Osteoblast (primary cell): ENCODE measurements at places on chromosomes 5 and 9. TPM values are rescaled to one million over a fixed set of nuclear protein-coding genes. Genes with fewer than 3 reads are reported as not detected.

- no peak for DNase-seq
Observed at GRCh38 chr5:102077920-102078319, 218.2 kb downstream of the SLCO4C1 start.

DNA sequence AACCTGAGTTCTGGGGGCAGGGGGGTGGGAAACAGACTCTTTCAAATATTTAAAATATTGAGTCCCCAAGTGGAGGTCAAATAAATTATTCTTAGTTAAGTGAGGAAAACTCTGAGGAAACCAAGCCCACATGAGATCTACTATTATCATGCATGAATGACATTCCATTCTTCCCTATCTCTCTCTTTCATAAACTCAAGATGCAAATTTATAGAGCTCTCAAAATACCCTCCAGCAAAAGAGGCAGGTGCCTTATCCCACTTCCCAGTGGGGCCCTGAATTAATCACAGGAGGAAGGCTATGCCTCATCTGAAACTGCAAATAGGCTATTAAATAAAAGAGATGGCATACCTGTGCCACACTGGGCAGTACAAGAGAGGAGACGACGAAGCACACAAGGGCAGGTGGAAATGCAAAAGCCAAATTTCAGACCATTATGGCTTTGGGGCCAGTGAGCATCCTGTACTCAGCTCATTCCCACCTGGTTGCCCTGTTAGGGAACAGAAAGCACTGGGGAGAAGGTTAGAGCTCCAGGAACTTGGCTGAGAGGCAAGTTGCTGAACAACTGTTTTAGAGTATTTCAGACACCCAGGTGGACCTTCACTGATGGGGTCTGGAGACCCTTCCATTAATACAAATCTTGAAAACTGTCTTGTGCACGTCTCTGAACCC is 102.2 kb upstream of the EQTN start:
- DNase-seq: no peak

DNA sequence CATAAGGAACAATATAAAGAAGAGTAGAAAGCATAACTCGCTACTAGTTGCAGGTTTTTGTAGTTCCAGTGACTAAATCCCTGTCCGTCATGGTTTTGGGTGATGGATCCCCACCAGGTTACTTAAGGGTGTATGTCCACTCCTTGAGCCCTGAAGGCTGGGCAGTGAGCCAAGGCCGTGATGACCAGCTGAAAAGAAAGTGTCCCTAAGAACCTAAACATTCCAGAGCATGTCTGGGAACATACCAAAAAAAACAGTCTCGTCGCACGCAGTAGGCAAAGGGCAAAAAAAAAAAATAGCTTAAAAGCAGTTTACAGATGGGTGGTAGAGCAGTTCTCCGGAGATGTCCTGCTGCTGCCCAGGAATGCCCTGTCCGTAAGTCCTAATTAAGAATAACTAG is 21.4 kb upstream of the SNAPC3 start:
- DNase-seq: peak; percentile 88

DNA sequence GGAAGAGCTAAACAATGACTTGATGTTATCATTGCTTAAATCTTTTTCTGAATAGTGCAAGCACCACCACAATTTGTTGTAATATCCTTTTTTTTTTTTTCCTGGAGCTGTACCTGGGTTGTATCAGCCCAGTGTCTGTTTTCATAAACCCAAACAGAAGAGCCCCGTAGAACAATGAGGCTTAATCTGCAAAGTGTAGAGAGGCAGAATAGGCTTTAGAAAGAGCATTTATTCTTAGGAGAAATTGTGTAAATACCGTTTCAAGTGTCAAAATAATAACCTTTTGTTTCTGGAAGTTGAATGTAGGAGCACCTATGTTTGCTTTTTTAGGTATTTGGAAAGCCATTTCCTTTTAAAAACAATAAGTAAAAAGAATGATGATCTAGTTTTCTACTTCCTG is 26.4 kb downstream of the RGS7BP start:
- no peak for DNase-seq

The RAI14 gene
- 138 and 149 TPM in 2 replicates for total RNA-seq

DNA sequence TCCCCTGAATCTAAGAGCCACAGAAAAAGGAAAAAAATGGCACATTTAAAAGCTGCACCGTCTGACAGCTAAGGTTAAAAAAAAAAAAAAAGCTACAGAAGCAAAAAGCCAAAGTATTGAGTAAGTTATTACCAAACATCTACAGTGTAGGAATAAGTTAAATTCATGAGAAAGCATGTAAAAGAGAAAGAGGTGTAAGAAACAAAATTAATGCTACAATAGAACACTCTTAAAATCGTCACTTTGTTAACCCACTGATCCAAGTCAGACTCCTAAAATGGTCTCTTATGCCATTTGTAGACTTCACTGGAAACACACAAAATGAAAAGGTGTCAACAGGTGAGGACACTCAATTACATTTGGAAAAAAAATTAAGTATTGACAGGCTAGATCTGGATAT is 120.2 kb downstream of the SSBP2 start:
- no peak for DNase-seq

DNA sequence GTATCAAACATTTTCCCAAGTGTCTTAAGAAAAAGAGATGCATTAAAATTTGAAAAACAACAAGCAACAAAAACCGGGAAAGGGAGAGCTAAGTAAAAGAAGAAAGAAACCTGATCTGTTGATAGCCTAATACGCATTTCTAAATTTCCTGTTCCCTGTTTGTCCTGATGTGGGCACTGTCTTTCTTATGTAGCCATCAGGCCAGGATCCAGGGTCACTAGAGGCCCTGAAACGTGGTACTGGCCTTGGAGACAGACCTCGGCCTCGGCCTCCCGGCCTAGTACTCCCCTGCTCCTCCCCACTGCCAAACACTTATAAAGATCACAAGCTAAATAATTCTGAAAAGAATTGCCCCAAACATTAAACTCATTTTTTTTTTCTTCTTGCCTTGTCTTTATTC is 547.2 kb downstream of the IRX1 start:
- no peak for DNase-seq

GRCh38 chr5:400282-401145 is 42.5 kb upstream of the EXOC3 start:
- peak; percentile 96 for DNase-seq

DNA sequence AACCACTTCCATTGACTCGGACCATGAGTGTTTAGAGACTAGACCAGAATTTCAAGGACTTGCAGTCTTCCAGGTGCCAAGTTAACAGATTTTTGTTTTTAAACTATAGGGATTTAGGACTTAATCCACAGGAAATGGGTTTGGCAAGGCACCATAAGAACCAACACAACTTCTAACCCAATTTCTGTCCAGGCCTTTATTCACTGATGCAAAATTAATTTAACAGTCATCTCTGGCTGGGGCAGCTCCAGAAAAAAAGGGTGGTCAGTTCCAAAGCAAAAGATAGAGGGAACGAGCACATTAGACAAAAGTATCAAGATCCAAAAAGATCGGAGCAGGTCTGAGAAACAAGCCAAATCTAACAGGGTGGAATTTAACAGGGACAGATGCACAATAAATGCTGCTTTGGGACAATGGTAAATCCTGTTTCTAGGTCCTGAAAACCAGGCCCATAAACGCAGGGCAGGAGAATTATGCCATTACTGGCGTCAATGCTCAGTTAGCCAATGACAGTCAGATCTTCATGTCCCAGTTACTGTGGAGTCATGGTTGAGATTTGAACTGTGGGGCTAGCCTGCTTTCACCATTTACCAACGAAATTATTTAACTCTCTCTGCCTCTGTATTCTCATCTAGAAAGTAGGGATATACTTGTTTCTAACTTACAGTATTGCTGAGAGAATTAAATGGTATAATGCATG is 590.8 kb upstream of the BRINP1 start:
- DNase-seq: no peak

DNA sequence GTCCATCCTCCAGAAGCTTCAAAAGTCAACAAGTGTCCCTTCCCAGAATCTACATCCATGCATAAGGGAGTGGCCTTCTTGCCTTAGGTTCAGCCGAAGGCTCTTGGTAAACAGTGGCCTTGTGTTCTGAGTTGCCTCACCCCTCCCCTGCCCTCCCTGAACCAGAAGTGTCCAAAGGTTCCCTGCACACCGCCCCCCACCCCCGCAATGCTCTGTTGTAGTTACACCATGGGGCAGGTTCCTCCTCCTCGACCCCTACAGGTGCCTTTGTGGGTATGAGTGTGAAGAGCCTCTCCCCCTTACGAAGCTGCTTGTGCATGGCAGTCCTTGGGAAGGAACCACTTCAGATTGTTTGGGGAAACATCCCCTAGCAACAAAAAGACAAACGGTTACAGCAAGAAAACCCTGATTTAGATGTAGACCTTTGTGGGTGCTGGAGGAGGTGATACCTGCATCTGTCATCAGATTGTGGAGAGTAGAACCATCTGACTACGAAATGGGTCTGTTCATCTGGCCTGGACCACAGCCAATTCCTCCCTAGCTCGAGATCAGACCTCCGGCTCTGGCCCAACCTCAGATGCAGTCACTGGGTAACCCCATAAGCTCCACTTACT is 7.1 kb downstream of the SPACA9 start:
- DNase-seq: no peak

The TMC1 gene
- total RNA-seq: under 0.01 TPM in 1 of 2 replicates, not detected in the other

The NUTM2G gene
- not detected in 2 replicates for total RNA-seq

GRCh38 chr9:91935066-91935749 is 14.8 kb downstream of the ROR2 start:
- DNase-seq: no peak

The HTR4 gene
- not detected in 2 replicates for total RNA-seq

The CTXN3 gene
- not detected in 2 replicates for total RNA-seq

The LIX1 gene
- not detected in 2 replicates for total RNA-seq
